ENCODE measurements at places on chromosomes 2 and 18.

- DNase-seq, result no peak
Observed at GRCh38 chr2:68125821-68126220, 31.9 kb upstream of the PNO1 start.

DNA sequence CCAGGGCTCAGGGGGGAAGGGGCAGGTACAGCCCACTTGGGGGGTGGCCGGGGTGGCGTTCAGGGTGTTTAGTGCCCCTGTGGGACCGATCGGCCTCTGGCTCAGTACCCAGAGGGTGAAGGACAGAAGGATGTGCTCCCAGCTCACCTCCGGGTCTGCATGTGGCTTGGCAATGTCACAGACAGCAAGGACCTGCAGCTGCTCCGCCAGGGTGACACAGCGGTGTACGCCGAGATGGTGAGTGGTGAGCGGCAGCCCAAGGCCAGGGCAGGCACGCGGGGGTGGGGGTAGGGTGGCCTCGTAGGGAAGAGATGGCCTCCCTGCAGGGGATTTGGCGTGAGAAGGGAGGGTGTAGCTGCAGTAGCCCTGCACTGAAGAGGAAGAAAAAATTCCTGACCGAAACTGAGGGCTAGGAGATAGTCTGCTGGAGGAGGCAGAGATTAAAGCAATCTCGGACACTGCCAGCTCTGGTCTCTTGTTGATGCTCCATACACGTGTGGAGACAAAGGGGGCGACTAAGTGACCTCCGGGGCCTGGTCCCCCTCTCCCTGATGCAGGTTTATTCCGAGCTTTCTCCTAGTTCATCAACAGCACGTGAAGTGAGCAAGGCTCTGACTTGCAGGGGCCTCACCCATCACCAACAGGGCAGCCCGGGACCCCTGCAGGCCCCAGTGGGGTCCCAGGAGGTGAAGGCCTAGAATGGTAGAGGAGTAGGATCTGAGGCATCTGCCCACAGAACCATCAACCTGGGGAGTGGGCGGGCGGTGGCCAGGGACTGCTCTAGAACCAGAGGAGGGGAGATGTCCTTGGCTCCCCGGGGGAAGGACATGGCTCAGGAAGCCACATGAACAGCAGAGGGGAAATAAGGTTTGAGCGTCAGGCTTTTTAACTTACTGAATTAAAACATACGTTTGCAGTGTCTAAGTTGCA is 45.4 kb downstream of the FER1L5 start:
- DNase-seq, result no peak

GRCh38 chr2:54628418-54628817 is 95.0 kb upstream of the EML6 start:
- no peak for DNase-seq

- no peak for DNase-seq
Observed at GRCh38 chr2:209476367-209477208, 52.7 kb downstream of the MAP2 start.

DNA sequence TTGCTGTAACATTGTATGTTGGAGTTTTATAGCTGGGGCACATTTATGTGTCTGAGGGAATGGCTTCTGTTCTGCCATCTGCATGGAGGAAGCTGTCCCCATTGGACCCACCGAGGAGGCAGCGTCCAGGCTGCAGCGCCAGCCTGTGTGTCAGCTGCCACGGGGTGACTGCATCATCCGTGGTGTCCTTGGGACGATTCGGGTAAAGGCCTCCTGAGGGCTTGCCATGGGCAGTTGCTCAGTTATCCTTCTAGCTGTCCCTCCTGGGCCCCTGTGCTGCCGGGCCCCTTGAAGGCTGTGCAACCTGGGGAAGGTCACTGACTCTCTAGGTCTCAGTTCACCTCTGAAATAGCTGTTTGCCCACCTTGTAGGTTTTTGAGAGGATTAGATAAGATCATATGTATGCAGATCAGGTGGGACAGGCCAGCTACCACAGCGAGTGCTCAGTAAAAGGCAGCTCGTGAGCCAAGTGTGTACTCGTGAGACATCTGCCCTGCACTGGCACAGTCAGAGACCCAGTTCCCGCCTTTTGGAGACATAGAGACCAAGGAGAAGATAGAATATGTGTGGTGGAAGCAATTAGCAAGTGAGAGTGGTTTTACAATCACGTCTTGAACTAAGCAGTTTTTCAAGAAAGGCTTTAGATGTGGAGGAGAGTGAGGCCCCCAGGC is 10.6 kb downstream of the LDLRAD4 start:
- no peak for DNase-seq

- DNase-seq, result no peak
Observed at GRCh38 chr2:84886791-84887190, 5.9 kb upstream of the TRABD2A start.

- no peak for DNase-seq
Observed at GRCh38 chr18:62209046-62209445, 22.0 kb downstream of the RELCH start.

GRCh38 chr2:12982149-12982584 is 265.4 kb downstream of the TRIB2 start:
- DNase-seq, result no peak

GRCh38 chr18:48789259-48789812 is 161.4 kb downstream of the SMAD7 start:
- DNase-seq, result no peak

- no peak for DNase-seq
Observed at GRCh38 chr2:139439100-139439499, 658.9 kb upstream of the NXPH2 start.

- no peak for DNase-seq
Observed at GRCh38 chr18:23847321-23847986, 158.2 kb downstream of the LAMA3 start.

GRCh38 chr2:240244543-240244942 is 104.1 kb upstream of the OTOS start:
- no peak for DNase-seq

DNA sequence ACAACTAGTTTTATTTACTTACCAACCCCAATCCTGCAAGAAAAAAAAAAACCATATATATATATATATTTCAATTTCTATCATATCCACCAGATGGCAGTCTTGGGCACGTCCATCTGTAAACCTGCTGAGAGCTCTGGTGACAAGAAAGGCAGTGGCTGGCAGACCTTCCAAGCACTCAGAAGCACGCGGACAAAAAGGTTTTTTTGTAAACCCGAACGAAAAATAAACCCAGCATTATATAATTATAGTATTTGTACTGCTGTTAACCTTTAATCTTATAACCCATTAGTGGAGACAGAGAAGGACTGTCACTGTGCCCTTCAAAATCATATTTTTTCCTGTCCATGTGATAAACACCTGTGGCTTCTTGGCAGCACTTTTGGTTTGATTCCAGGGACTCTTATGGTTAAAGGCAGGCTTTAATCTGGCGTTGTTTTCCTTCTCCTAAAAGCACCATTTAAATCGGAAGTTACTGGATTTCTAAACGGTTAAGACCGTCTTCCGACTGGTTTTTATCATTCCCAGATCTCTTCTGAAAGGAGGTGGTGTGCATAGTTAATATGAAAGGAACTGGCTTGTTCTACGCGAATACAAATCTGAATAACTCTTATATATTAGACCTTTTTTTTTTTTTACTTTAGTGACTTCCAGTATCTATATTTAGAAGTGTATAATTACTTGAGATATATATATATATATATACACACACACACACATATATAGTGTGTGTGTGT is 31.0 kb upstream of the SLC3A1 start:
- peak; percentile 39 for DNase-seq

DNA sequence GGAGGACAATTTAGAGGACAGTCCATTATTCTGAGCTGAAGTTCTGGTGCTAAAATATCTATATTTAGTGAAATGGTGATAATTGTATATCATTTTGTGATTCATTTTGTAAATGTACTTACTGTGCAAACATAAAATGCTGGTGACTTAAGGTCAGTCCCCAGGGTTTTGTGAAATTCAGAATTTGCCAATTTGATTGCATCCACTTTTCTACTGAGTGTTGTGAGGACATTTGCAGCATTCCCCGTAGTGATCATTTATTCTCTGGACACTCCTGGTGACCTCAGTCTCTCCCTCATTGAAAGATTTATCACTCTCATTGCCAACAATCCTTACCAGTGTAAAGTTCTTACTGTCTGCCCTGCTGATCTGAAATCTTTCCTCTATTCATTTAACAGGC is 98.2 kb downstream of the SOCS6 start:
- no peak for DNase-seq

- no peak for DNase-seq
Observed at GRCh38 chr18:49178736-49179135, 228.0 kb upstream of the SMAD7 start.

DNA sequence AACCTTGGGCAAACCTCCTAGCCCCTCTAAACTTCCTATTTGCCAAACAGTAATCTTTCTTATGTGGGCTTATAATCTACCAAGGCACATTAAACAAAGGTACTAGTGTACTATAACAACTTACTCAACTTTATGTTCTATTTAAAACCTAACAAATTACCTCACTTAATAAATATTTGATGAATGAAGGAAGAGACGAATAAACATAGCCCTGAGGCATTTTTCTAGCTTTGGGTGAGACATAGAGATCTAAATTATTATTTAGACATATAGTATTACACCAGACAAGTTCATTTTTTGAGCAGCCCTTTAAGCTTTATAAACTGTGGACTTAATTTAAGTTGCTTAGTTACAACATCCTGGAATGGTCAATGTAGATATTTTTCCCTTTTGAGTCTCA is 104.6 kb downstream of the UNC80 start:
- DNase-seq, result no peak

DNA sequence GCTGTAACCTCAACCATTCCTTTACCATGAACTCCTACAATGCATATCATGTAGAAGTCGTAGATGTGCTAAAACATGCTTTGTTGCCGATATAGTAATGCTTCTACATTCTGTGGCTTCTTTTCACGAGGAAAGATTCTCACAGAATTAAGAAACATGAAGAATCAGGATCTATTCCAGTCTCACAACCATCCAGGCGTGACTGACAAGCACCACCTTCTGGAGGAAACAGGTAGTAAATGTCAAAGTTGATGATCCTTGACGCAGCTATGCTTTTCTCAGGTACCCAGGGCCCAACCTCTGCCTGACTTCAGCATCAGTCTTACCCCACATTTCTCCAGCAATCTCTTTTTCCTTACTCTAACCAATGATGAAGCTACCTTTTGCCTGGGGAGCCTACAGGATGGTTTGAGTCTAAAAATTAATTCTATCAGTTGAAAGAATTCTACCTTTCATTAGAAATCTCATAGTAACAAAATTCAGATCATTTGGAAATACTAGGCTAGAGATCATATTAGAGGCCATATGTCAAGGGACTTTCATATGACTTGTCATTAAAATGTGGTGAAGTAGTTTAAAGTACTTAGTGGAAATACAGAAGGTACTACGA is 123.3 kb upstream of the RND3 start:
- no peak for DNase-seq

- DNase-seq, result no peak
Observed at GRCh38 chr2:36918307-36918706, 48.0 kb downstream of the STRN start.

GRCh38 chr2:60002183-60002867 is 551.1 kb downstream of the BCL11A start:
- no peak for DNase-seq

- DNase-seq, result no peak
Observed at GRCh38 chr2:140199312-140199711, 1419.1 kb upstream of the NXPH2 start.

GRCh38 chr2:83464444-83464843 is 994.6 kb downstream of the SUCLG1 start:
- DNase-seq, result no peak

DNA sequence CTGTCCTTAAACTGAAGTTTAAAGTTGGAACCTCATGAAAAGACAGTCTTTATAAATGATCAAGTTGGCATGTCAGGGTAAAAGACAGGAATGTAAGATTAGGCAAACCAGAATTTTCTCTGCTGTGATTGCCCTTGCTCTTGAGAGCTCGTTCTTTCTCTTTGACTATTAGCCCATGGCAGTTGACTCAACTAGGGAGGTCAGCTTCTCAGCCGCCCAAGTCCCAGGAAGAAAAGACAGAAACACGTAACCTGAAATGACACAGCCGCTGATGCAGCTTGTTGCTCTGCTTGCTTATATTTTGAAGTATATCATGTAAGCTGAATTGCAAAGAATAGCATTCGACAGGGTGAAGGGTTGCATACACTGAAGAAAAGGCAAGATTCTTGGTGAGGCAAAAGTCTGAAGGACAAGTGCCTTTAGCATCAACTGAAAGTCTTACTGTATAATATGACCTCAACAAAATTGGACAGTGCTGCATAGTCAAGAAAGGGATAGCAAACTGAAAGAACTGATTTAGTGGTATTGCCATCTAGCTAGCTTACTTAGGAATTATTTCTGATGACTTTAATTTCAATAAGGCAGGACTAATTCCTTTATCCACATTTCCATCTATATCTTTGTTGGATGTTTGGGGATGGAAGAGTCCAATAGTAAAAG is 54.7 kb downstream of the ARHGAP15 start:
- no peak for DNase-seq

- no peak for DNase-seq
Observed at GRCh38 chr18:79169958-79170555, 100.9 kb downstream of the ATP9B start.

DNA sequence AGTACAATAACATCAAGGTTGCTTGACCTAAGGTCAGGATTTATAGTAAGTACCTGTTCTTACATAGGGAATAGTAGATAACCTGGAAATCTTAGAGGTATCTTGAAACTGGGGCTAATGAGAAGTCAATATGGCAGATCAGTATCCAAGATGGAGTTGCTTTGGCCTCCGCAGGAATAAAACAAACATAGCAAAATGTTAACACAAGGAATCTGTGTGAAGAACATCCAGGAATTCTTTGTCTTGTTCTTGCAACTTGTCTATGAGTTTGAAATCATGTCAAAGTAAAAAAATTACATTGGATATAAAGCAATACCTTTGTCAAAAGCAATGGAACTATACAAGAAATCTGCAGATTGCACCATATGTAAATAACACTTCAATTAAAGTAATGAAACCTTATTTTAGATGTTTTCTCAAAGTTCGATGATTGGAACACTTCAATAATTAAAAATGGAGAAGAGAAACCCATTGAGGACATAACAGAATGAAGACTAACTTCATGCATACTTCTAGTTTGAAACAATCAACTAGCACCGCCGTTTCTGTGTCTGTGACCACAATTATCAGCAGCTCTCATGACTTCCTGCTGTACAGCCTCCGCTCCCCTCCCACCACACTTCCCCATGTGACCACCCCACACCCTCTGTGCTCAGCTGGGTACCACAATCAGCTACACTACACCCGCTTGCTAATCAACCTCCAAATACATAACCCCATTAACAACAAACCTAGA is 27.6 kb downstream of the C2orf76 start:
- DNase-seq, result no peak

DNA sequence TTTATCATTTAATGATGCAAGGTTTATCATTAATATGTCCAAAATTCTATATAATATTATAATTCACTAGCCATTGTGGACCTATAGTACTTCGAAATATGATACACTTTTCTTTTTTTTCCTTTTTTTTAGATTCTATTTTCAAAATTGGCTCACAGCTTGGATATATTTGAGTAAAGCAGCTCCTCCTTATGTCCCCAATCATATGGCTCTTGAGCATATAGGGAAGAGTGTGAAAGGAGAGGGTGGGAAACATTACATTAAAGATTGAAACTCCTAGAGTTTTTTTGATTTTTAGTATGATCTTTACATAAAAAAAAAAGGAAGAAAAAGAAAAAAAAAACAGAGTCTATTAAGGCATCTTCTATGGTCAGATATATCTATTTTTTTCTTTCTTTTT is 457.9 kb downstream of the RIT2 start:
- DNase-seq, result no peak

Measured in stimulated activated CD4-positive, alpha-beta T cell treated with anti-CD3 and anti-CD28 coated beads, Interleukin-1b, Interleukin-23, amount 100 ng/mL, for 4 hours (primary cell).